IMR-90 (cell line): ENCODE measurements at places on chromosomes 16 and 17. TPM values are rescaled to one million over a fixed set of nuclear protein-coding genes. Genes with fewer than 3 reads are reported as not detected.

GRCh38 chr17:57309479-57309878 is 53.2 kb downstream of the MSI2 start:
- H3K27me3 ChIP-seq = no peaks in the 10 kb centered on the region
- peaks cover 4% of the 10 kb centered on the region for H3K36me3 ChIP-seq
- no peak overlapping the region for H3K4me3 ChIP-seq
- H3K4me1 ChIP-seq = no peaks in the 10 kb centered on the region
- DNase-seq = no peak
- no peak overlapping the region for H3K27ac ChIP-seq

DNA sequence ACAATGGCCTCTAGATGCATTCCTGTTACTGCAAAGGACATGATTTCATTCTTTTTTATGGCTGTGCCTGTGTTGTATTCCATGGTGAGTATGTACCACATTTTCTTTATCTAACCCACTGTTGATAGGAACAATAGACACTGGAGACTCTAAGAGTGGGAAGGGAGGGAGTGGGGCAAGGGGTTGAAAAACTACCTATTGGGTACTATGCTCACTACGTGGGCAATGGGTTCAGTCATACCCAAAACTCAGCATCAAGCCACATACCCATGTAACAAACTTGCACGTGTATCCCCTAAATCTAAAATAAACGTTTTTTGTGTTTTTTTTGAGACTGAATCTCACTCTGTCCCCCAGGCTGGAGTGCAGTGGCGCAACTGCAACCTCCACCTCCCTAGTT is 47.1 kb upstream of the SCNN1B start:
- peaks cover 1% of the 10 kb centered on the region; the same call in 1 of the 2 replicates for H3K27me3 ChIP-seq
- no peak overlapping the region for H3K27ac ChIP-seq
- DNase-seq = no peak
- no peaks in the 10 kb centered on the region for H3K4me1 ChIP-seq
- no peak overlapping the region for H3K4me3 ChIP-seq

- no peak for DNase-seq
- no peaks in the 10 kb centered on the region for H3K27me3 ChIP-seq
- H3K4me1 ChIP-seq = no peaks in the 10 kb centered on the region
- no peaks in the 10 kb centered on the region for H3K36me3 ChIP-seq
Measured at GRCh38 chr17:55895112-55895759, 144.4 kb downstream of the PCTP start.

- no peak for DNase-seq
- no peaks in the 10 kb centered on the region for H3K27me3 ChIP-seq
- H3K27ac ChIP-seq = peak overlapping the region; percentile 73
- peaks cover 57% of the 10 kb centered on the region for H3K36me3 ChIP-seq
- H3K4me1 ChIP-seq = peaks cover 2% of the 10 kb centered on the region; the same call in 1 of the 2 replicates
Measured at GRCh38 chr17:8488491-8488890, 52.8 kb downstream of the NDEL1 start.

SEZ6L2 gene
- total RNA-seq = 0.72 and 0.83 TPM in 2 replicates

TMEM235 gene
- total RNA-seq = not detected in 2 replicates

ARHGDIG gene
- 0.36 TPM in 1 of 2 replicates, not detected in the other for total RNA-seq

- H3K4me3 ChIP-seq = peak overlapping the region; percentile 69
- H3K36me3 ChIP-seq = no peaks in the 10 kb centered on the region
- peak; percentile 38 for DNase-seq
- H3K27me3 ChIP-seq = no peaks in the 10 kb centered on the region
Measured at GRCh38 chr17:49676276-49676868, 1.5 kb downstream of the SPOP start.

ZNF785 gene
- total RNA-seq = 2.8 and 2.9 TPM in 2 replicates

- no peak overlapping the region for H3K27ac ChIP-seq
- no peaks in the 10 kb centered on the region for H3K27me3 ChIP-seq
- no peaks in the 10 kb centered on the region for H3K4me1 ChIP-seq
- no peak for DNase-seq
- no peaks in the 10 kb centered on the region for H3K36me3 ChIP-seq
Measured at GRCh38 chr16:6709736-6710135, 622.9 kb upstream of the RBFOX1 start.
